ENCODE measurements at places on chromosomes 7 and 10.

DNA sequence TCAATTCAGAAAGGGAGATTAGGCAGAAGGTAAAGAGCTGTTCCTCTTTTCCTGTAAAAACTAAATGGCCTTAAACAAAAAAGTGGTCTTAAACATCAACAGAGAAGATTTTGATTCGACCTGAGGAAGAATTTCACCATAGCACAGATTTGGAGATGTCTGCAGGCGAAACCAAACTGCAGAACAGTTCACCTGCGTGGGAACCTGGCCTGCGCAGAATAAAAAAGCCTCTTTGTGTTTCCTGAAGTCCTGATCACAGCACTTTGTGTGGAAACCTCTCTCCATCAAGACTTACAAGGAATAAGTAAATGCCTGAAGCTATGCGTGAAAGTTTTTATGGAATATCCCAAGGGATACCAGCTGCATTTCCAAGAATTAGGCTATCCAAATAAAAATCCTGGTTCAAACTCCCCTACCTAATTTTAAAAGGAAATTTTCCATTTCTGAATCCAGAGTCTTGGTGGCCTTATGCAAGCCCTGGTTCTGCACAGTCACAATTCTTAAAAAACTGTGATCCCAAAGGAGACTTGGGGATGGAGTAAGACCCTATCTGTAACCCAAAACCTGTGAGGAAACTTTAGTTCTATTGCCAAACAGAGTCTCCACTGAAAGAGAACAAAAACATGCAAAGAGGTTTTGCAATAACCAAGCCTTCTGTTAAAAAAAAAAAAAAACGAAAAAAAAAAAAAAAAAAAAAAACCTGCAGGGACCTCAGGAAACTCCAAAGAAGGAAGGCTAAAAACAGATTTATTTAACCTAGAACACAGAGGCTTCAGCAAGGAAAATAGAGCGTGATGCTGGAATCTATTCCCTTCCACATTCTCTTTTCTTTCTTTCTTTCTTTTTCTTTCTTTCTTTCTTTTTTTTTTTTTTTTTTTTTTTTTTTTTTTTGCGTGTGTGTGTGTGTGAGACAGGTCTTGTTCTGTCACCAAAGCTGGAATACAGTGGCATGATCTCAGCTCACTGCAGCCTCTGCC, 10.4 kb downstream of the CALML3 start:
- no peak for DNase-seq

DNA sequence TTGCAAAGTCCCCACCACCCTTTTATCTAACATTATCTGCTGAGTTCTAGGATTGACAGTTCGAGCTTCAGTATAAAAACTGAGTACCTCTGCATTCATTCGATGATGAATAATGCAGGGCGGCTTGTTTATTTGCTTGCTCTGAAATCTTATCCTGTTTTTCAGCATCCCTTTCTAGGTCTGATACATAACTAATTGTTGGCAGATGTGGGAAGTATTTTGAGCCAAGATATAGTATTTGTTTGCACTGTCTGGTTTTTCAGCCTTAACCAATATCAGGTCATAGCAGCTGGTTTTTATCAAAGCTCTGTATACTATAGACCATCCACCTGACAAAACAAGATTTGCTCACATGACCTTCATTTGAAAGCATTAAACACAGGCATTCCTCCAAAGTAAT, 161.4 kb downstream of the TFEC start:
- no peak for DNase-seq

- DNase-seq: no peak
Measured at GRCh38 chr7:154503962-154504550, 451.9 kb downstream of the DPP6 start.

- no peak for DNase-seq
Measured at GRCh38 chr7:105309235-105310169, 79.2 kb downstream of the SRPK2 start.

DNA sequence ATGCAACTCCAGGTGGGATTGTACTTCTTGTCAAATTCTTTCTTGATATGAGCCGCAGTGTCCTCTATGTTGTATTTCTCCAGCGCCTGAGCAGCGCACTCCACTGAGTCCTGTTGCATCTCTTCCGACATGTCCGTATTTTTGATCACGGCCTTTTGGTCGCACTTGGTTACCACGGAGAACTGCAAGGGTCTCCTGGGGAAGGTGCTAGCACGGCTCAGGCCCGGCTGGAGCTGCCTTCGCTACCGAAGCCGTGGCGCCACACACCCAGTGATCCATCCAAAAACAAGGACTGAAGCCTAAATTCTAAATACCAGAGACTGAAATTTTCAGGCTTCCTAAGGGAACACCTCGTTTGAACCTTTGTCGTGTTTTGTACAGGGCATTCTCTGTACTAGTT, 194.4 kb upstream of the SEMA3D start:
- DNase-seq: no peak
